ENCODE measurements at places on chromosomes 12 and 14.

DNA sequence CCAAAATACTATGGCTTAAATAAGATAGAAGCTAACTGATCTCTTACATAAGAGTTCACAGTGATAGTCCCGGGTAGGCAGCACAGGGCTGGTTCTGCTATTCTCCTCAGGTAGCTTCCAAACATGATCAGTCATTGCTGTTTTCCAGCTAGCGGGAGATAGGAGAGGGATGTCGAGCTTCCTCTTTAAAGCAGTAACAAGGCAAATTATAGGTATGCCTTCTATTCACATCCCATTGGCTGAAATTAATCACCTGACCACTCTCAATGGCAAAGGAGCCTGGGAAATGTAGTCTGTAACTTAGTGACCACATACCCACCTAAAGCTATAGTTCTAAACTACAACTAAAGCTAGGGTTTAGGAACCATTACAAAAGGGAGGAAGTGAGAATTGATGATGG, 34.5 kb upstream of the VRK1 start:
- DNase-seq, result no peak

DNA sequence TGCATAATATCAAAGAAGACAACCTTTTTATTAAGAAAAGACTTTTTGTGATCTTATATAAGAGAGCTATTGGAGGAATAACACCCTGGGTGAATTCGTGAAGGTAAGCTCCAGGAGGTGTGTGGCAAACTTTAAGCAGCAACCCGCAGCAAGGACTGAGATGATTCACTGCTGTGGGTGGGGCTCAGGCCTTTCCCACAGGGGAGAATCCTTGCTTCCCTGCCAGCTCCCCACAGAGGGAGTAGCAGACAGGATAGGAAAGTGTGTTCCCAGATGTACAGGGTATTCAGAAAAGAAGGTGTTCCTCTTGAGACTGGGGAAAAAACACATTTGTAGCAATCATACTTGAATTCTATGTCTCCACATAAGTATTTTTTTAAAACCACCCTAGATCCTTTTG, 9.2 kb downstream of the NDUFA12 start:
- no peak for DNase-seq

DNA sequence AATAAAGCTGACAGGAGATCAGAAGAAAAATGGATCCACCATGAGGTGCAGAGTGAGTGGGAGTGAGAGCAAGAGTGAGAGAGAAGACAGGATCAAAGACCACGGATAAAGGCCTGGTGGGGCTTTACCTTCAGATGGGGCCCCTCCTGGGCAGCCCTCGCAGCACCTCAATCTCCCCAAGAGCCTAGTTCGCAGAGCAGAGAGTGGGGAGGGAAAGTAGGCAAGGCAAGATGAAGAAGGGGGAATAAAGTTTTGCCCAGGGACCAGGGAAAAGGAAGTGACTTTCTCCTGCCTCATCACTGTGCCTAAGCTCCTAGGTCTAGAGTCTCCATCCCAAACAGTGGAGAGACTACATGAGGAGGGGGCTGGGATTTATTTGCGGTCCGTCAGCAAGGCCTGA, 10.3 kb downstream of the OR10P1 start:
- no peak for DNase-seq

DNA sequence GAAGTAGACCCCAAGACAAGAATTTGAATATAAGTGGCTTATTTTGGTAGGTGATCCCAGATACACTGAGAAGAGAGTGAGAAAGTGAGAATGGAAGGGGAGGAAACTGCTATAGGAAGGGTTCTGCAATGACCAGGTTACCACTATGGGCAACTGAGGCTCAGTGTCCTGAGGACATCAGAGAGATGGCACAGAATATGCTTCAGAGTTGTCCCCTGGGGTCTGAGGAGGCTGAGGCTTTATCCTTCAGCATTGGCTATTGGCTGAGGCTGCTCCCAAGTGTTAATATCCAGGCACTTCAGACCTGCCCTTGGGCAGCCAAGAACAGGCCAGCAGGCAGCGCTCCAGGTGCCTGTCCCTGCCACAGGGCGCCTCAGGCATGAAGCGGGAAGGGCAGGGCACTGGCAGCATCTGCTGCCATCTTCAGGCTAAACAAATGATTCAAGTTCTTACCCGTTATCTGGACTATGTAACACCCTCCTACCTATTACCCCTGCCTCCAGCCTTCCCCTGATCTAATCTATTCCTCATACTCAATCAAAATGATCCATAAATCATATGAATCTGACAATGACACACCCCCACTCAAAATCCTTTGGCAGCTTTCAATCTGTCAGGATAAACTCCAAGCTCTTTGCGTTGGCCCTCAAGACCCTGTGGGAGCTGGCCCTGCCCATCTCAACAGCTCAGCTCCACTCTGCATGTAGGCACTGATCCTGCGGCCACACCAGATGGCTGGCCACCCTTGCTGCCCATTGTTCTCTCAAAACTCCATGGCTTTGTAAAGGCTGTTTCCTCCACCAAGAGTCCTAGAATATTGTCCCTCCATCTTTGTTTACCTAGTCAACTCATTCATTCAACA, 42.4 kb downstream of the CKAP4 start:
- no peak for DNase-seq

- no peak for DNase-seq
These were observed 37.2 kb upstream of the FBRSL1 start for GRCh38 chr12:132452596-132453350.

All from activated T-cell treated with anti-CD3 and anti-CD28 coated beads for 48 hours (primary cell).